ENCODE measurements at places on chromosomes 3 and 15.

GRCh38 chr3:99943931-99944761 is 126.5 kb downstream of the CMSS1 start:
- no peak for DNase-seq

DNA sequence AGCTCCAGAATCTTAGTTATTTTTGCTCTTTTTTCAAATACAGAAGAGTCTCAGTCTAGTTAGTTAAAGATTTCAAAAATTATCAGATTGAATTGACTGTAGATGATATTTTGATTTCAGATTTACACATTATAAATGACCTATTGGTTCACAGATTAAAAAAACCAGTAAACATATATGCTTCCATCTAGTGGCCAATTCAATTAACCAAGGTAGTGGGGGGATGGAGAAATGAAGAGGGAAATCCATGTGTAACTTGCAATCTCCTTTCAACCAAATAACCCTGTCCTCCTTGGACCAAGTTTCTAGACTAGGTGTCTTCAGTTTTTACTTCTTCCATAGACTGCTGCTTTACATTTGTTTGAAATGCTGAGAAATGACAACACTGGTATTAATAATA is 789.8 kb downstream of the ROBO1 start:
- DNase-seq, result no peak

DNA sequence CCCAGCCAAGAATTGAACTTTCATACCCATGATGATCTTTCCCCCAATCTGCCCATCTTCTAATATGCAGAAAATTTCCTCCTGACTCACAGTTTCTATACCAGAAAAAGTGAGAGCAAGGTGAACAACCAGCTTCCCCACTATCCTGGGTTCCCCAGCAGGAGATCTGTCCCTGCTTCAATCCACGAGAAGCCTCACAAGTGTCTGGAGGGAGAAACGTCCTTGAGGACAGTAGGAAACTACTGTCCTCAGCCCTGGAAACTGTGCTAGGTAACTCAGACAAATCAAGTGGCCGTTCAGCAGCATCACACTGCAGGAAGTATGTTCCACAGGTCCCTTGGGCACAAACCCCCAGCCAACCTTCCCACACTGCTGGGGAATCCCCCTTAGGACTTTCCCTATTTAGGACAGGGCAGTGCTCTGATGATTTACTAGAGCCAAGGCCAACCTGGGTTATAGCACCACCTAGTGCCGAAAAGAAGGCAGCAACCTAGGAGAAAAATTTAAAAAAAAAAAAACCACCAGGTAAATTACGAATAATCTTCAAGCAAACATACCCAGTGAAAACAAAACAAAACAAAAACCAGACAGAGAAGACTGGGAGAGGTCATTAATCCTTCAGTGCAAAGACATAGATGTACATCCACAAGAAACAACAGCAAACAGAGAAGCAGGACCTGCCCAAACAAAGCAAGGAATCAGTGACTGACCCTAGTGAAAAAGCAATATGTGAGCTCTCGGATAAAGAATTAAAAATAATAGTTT is 36.0 kb downstream of the MORC1 start:
- DNase-seq, result no peak

DNA sequence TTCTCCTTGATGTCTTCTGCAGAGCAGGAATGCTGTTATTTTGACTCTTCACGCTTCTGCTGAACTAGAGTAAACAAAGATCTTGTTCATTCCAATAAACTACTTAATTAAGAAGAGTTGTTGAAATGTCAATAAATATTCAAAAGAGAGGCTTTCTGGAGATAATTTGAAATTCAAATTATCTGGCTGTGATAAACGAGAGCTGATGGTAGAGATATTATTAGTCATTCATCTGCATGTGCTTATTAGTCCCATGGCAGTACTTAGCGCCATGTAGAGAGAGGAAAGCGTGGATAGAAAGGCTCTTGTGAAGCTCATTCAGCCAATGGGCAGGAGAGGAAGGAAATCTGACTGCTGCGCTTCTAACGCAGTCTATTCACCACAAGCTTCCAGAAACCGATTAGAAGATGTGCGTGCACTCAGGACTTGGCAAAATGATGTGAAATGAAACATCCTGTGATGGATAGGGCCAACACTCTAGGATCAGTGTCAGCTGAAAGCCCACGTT is 251.1 kb downstream of the GABRB3 start:
- no peak for DNase-seq

GRCh38 chr15:65947041-65947440 is 77.8 kb downstream of the RAB11A start:
- no peak for DNase-seq

Measured in activated T-helper 1 cell treated with anti-CD3 and anti-CD28 coated beads, Interleukin-2, amount 50 U/mL, for 16 hours (primary cell).